ENCODE measurements at places on chromosomes 13 and 19.

GRCh38 chr19:2549701-2550191 lies 73.8 kb downstream of the GADD45B start:
- no peak for DNase-seq

GRCh38 chr19:33812388-33813330 lies 16.0 kb downstream of the KCTD15 start:
- no peak for DNase-seq

GRCh38 chr13:87536499-87536898 lies 134.7 kb upstream of the SLITRK5 start:
- no peak for DNase-seq

DNA sequence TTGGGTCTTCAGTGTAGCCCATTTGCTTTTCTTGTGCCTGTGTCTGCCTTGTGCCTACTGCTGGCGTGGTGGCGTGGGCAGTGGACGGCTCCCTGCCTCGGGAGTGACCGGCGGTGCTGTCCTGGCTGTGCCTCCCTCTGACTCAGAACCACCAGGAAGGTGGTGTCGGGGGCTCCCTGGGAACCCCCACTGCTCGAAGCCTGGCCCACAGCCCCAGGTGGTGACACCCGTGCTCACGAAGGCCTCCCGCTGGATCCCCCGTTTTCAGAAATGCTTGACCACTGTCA lies 5.1 kb upstream of the AMH start:
- DNase-seq = no peak

DNA sequence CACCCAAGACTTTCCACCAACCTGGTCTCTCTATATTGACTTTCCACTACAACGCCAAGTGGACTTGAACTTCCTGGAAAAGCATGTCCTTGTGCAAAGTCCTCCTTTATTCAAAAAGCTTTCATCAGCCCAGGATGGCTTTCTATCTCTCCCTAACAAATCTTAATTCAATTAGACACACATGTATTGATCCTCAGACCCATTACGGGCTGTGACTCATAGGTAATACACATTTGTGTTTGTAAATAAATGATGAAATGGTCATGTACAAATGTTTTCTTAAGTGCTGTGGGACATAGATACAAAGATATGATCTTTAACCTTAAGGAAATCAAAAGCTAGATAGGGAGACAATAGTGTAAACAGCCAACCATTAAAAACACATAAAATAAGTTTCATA lies 1189.7 kb downstream of the EFNB2 start:
- no peak for DNase-seq
